ENCODE measurements at places on chromosomes 7 and 10.

GRCh38 chr10:31620226-31621151 lies 301.5 kb downstream of the ZEB1 start:
- DNase-seq = no peak

DNA sequence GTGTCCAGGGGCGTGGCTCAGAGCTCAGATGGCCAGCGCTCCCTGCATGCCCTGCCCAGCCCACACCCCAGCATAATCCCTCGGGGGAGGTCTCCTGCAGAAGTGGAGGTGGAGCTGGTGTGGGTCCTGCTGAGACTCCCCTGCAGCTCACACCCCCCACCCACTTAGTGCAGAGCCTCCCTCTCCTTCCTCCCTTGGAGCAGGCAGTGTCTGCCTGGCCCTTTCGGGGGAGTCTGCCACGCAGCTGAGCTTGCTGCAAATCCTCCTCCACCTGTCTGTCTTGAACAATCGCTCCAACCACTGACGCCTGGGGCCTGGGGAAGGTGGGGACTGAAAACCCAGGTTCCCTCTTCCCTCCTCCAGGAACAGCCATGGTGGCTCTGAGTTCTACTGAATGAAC lies 219.7 kb upstream of the PPP2R2D start:
- DNase-seq = no peak

GRCh38 chr10:3975016-3975415 lies 190.0 kb upstream of the KLF6 start:
- no peak for DNase-seq

- no peak for DNase-seq
Measured at GRCh38 chr7:2761801-2762497, 73.9 kb downstream of the AMZ1 start.

DNA sequence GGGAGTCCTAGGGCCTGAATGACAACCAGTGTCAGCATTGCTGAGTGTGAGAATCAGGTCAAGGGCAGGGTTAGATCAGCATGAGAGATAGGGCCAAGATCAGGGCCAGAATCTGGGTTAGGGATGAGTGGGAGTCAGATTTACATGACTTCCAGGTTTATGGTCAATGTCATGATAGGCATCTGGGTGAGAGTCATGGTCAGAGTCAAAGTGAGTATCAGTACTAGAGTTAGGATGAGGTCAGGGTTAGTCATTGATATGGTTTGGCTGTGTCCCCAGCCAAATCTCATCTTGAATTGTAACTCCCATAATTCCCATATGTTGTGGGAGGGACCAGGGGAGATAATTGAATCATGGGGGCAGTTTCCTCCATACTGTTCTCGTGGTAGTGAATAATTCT lies 12.3 kb downstream of the MRPS24 start:
- no peak for DNase-seq

- DNase-seq = no peak
Measured at GRCh38 chr7:16758036-16758435, 4.5 kb downstream of the TSPAN13 start.

- DNase-seq = no peak
Measured at GRCh38 chr10:6995341-6995740, 415.3 kb upstream of the PRKCQ start.

DNA sequence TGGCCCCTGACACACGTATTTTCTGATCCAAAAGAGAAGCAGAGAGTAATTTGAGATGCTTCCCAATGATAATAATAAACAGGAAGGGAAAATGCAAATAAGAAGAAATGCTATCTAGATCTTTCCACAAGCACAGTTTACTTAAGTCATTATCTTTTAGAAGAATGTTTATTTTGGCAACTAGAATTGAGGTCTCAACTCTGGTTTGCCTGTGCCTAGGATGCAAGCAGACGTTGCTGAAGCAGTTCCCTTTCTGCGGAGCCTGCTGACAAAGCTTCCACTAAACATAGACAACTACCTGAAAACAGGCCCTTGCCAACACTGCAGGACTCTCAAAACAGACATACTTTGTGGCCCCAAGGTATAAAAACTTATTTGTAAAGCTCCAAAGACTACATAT lies 315.8 kb upstream of the POM121L12 start:
- DNase-seq = no peak

DNA sequence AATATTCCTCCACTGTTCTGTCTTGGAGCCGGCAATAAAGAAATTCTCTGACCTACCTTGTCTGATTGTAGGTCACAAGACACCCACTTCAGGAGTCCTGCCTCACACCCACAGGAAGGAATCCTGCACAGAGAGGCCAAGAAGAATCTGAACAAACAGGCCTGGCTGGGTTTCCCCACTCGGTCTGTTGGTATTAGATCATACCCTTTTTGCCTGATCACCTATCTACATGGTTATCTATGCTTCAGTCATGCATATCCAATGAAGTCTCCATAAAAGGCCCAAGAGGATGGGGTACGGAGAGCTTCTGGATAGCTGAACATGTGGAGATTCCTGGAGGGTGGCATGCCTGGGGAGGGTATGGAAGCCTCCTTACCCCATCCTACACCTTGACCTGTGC lies 12.3 kb downstream of the OGDH start:
- no peak for DNase-seq

GRCh38 chr7:44278451-44279161 lies 46.8 kb downstream of the CAMK2B start:
- DNase-seq = no peak

DNA sequence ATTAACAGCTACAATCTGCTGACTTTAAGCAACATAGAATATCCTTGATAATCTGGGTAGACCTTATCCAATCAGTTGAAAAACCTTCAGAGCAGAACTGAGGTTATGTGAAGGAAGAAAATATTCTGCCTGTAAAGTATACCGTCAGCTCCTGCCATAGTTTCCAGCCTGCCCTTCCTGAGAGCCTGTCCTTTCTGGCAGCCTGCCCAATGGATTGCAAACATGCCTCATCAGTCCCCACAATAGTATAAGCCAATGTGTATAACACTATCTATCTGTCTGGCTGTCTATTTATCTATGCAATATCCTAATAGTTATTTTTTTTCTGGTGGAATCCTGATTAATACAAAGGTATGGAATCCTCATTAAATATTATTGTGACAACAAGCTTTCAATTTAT lies 489.2 kb upstream of the KCND2 start:
- no peak for DNase-seq

GRCh38 chr7:85103962-85104361 lies 82.9 kb downstream of the SEMA3D start:
- DNase-seq = no peak

GRCh38 chr7:30630986-30631385 lies 36.3 kb downstream of the GARS1 start:
- DNase-seq = no peak

GRCh38 chr7:55278321-55278720 lies 86.8 kb upstream of the LANCL2 start:
- DNase-seq = no peak

DNA sequence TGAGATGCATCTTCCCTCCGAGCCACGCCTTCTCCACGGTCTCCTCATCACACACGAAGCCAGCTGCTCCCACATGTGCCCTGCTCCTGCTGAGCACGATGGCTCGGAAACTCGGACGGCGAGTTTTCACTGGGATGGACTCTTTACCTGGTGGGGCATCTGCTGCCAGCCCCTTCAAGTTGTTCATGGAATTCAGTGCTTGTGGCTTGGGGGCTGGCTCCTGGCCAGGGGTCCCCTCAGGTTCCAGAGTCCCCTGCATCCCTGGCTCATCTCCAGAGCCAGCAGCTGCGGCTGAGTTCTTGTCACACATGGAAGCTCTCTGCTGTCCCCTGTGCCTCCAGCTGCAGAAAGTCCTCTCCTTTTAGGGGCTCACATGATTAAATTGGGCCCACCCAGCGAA lies 654.0 kb downstream of the SDK1 start:
- DNase-seq = no peak

DNA sequence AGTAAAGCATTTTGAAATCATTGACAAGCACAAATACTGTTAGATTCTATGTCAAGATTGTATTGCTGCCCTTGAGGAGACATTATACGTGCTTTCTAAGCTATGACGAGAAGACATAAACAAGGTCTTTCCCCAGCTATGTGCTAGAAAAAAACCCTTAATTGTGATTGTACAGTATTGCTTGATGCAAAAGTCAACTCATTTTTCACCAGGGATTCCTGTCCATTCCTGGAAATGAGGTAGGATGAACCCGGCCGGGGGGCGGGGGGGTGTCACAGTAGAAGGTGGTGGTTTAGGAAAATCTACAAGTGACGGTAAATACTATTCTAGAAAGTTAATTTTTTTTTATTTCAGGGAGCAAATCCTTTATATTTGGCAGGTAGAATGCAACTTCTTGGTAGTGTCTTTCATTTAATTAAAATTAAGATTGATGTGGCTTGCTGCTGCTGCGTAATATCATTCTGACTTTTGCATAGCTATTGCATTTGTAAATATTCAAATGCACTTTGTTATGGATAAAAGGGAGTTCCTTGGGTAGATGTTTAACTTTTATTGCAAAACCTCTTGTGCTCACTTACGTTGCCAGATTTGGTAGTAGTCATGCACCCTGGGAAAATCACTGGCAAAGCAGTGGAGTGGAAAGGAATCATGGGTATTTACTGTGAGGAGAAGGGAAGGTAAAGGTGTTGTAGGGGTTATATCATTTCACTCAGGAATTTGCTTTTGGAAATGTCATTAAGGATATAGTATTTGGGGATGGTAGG lies 164.4 kb upstream of the PRPS1L1 start:
- DNase-seq = no peak

GRCh38 chr7:118041251-118041878 lies 142.6 kb upstream of the LSM8 start:
- DNase-seq = no peak

- DNase-seq = no peak
Measured at GRCh38 chr7:125606671-125607070, 677.0 kb upstream of the POT1 start.

- DNase-seq = no peak
Measured at GRCh38 chr7:81803267-81803666, 33.4 kb upstream of the HGF start.

DNA sequence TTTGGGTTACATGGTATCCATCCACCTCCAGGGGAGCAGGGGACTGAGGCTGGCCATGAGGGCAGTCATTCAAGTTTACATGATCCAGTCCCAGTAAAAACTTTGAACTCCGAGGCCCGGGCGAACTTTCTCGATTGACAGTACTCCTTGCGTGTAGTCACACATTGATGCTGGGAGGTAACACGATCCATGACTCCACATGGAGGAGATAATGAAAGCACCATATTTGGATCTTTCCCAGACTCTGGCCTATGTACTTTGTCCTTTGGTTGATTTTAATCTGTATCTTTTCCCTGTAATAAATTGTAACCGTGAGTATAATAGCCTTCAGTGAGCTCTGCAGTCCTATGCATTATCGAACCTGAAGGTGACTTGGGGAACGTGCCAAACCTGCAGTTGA lies 401.6 kb downstream of the KCNMA1 start:
- no peak for DNase-seq

DNA sequence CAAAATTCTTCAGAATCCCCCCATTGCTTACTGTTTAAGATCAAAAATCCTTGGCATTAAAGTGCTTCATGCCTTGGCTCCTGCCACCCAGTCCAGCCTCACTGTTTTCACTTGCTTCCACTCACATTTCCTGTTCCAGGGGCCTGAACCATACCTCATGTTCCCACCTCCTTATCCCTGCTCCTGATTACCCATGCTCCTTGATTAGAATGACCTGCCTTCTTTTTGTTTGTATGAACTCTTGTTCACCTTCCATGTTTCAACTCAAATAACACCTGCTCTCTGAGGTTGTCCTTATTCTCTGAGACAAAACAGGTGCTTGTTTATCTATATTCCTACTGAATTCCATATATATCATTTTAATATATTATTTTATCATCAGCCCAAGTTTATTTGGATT lies 77.1 kb upstream of the VSTM2A start:
- no peak for DNase-seq

DNA sequence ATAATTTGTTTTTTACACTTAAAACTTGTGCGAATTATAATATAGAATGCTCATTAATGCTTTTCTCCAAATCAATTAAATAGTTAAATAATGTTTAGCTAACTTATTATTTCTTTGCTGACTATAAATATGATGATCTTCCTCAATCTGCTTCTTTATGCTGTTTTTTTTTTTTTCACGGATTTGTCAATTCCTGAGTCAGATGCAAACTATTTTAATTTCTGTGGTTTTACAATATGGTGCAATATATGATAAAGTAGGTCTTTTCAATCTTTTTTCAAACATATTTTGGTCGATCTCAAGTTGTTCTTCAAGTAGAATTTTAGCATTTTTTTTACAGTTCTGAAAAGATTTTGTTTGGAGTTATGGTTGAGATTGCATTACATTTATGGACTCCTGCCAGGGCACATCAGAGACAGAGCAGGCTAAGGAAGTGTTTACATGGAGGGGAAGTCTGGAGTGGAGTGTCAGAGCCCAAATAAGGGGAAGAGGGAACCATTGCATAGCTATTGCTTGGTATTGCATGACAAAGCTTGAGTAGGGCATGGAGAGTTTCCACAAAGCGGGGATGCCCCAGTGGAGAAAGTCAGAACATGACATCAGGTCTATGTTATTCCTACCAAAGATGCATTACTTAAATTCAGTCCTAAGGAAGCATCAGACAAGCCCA lies 204.4 kb downstream of the OTUD1 start:
- DNase-seq = no peak

DNA sequence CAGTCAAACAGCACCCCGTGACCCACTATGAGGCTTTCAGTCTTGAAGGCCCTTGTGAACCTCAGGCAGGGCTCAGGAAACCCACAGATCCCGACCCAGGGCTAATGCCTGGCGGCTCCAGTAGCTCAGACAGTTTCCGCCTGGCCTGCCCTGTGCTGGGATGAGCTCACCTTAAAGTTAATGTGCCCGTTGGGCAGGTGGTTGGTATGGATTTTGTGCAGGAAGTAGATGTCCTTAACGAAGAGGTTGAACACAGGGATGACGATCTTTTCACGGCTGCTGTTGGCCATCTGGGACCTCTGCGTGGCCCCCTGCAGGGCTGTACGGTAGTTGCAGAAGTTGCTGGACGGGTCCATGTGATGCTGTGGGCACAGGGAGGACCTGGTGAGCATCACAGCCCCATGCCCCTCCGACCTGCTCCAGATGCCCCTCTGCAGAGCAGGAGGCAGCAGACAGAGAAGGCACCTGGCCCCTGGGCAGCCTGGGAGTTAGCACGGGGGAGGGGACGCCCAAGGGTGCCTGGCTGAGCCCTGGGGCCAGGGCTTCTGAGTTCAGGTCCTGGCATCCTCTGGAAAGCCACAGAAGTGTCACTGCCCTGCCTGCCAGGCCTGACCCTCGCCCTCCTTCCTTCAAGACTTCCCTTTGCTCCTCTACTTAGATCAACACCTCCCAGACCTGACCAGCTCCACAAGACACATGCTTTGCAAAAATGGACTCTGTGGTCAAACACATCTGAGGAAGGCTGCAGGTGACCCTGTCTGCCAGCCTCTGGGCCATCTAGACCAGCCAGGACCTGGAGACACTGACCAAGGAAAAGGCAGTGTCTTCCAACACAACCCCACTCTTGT lies 59.8 kb downstream of the CSGALNACT2 start:
- DNase-seq = no peak

GRCh38 chr10:102763037-102763607 lies 19.4 kb downstream of the WBP1L start:
- DNase-seq = no peak

GRCh38 chr10:110923856-110924493 lies 4.6 kb downstream of the SHOC2 start:
- no peak for DNase-seq

GRCh38 chr10:102643336-102644065 lies 778 bp upstream of the TRIM8 start:
- peak; percentile 31 for DNase-seq

GRCh38 chr7:69204943-69205342 lies 393.3 kb upstream of the AUTS2 start:
- no peak for DNase-seq

All from stimulated activated CD8-positive, alpha-beta memory T cell treated with anti-CD3 and anti-CD28 coated beads, Interleukin-15, amount 100 ng/mL, for 4 hours (primary cell).